Left renal pelvis (tissue), 4 donors: ENCODE measurements at places on chromosomes 5 and 9. TPM values are rescaled to one million over a fixed set of nuclear protein-coding genes. Genes with fewer than 3 reads are reported as not detected.

The MXD3 gene
- 12.8 TPM for polyA plus RNA-seq

GRCh38 chr9:14096258-14096922 is 217.6 kb downstream of the NFIB start:
- no peak for DNase-seq

The CATSPER3 gene
- 0.67 TPM for polyA plus RNA-seq

DNA sequence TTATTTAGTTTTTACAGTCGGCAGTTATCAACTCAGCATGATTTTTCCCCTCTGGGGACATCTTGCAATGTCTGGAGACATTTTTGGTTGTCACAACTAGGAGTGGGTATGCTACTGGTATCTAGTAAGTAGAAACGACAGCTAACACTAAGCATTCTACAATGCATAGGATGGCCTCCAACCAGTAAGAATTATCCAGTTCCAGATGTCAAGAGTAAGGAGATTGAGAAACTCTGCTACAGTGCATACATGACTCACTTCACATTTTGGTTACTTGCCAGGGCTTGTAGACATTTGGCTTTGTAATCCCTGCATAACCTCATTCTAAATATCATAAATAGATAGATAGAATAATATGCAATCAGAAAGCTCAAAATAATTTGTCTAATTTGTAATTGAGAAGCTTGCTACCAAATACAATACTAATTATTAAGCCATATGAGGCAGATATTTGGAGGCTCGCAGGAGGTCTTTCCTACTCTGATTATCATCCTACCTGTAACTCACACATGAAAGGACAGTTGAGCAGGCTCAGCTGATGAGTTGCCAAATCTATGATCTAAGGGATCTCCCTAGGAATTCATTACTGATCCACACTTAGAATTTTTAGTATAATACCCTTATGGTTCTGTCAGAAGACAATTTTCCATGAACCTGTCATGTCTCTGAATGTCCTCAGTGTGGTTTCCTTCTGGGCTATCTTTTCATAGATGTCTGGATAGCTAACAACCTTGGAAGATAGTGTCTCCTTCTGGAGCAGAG is 346.9 kb upstream of the TLE4 start:
- DNase-seq, result no peak

DNA sequence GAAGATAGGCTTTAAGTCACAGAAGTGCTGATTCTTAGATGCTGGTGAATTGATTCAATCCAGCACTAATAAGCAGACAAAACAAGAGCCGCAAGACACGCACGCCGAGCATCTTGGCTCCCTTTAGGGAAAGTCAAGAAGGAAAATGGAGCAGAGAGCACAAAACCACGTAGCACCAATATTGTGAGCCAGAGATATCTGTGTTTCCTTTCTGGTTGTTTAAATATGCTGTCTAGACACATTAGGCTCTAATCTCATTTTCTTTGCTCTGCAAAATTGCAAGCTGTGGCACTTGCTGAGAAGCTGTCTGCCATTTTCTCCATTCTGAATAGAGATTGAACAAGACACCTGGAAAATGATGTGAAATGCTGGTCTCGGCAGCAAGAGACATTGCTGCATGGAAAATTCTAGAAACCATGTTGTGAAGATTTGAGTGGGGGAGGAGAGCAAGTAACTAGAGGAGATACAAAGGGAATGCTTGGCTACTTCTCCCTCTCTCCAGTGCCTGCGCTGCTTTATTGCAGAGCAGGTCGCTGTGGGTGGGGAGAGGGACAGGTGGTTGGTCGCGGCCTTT is 336.3 kb downstream of the MED10 start:
- DNase-seq, result no peak

- DNase-seq, result no peak
Observed at GRCh38 chr5:52943285-52943684, 45.9 kb upstream of the ITGA2 start.

- DNase-seq, result no peak
Observed at GRCh38 chr9:70159630-70160029, 99.1 kb upstream of the SMC5 start.

The GZMA gene
- polyA plus RNA-seq, result 0.85 TPM

The GADD45G gene
- polyA plus RNA-seq, result 2.6 TPM

GRCh38 chr9:87883990-87884389 is 1.3 kb downstream of the SPATA31E1 start:
- DNase-seq, result no peak

The DMRT3 gene
- 2.1 TPM for polyA plus RNA-seq

The SPATA31C1 gene
- 0.63 TPM for polyA plus RNA-seq

The SCGB3A1 gene
- 0.47 TPM for polyA plus RNA-seq

GRCh38 chr5:148730942-148731898 is 76.9 kb upstream of the HTR4 start:
- peak; percentile 67 for DNase-seq

The SHC3 gene
- 3.3 TPM for polyA plus RNA-seq

The TBCA gene
- polyA plus RNA-seq, result 299 TPM

- peak; percentile 22 for DNase-seq
Observed at GRCh38 chr9:90137801-90138200, 504.8 kb downstream of the DIRAS2 start.

- DNase-seq, result no peak
Observed at GRCh38 chr5:141597394-141597793, 21.4 kb downstream of the DIAPH1 start.

The C5orf58 gene
- polyA plus RNA-seq, result 0.30 TPM

DNA sequence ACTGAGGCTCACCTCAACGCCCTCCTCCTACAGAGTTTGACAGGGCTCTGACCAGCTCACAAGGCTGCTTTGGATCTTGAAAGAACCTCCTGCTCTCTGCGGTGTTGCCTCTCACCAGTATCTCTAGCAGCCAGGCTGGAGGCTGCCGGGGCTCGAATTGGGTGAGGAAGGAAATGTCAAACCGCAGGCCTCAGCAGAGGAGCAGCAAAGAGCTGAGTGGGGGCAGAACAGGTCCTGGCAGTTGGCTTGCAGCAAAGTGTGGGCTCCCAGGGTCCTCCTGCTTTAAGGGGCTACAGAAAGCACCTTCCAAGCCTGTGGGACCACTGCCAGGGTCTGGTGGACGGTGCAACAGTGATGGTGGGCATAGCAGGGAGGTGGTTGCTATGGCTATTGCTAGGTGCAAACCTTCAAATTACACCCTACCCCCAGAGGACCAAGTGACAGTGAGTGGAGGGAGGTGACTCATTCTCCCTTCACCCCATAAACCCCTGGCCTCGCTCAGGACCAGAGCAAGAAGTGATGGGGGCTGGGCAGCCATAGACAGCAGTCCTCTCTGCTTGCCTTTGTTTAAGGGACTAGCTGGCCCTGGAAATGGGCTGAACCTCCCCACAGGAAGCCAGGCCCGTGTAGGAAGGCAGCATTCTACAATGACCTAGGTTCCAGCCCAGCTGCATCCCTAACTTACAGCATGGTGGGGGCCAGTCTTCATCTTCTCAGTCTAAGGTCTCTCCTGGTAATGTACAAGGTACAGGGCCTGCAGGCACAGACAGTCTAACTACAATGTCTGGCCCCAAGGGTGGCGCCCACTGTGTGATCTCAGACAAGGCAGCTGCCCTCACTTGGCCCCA is 18.7 kb downstream of the LCP2 start:
- no peak for DNase-seq
